ENCODE measurements at places on chromosomes 7 and 10.

DNA sequence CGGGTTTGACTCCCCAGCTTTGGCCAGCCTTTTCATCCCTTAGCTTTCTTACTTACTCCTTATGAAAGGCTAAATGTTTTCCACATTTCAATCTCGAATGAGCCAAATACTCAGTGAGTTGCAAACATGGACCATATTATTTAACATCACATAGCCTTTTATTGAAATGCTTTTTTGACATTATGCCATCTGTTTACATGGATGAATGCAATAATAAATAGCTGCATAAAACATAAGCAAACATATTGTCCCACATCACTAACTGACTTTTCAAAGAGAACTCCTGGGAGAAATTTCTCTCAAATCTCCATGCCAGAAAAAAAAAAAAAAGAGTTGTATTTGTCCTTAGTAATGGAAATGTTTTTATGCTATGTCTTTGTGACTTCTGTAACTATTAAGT lies 134.9 kb downstream of the LSMEM1 start:
- no peak for DNase-seq

- no peak for DNase-seq
Measured at GRCh38 chr7:22667562-22668239, 59.3 kb upstream of the IL6 start.

GRCh38 chr10:111724121-111724520 lies 459.4 kb downstream of the GPAM start:
- DNase-seq, result no peak

DNA sequence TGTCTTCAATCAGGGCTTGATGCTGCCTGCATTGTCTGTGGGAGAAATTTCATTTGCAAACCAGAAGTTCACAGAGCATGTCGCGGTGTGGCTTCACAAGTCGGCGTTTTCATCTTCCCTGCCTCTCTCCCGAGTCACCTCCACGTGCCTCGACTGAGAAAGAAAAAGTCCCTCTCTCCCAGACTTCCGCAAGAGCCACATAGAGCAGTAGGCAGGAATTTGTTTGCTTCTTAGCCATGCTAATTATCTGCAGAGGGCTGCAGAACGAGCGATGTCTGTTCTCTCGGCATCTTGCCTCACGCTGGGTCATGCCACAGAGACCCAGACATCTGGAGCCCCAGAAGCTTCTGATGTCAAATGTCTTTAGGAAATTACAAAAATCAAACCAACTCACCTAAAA lies 272.2 kb downstream of the TCF7L2 start:
- no peak for DNase-seq

GRCh38 chr7:139169816-139170215 lies 60.3 kb upstream of the ZC3HAV1 start:
- no peak for DNase-seq

DNA sequence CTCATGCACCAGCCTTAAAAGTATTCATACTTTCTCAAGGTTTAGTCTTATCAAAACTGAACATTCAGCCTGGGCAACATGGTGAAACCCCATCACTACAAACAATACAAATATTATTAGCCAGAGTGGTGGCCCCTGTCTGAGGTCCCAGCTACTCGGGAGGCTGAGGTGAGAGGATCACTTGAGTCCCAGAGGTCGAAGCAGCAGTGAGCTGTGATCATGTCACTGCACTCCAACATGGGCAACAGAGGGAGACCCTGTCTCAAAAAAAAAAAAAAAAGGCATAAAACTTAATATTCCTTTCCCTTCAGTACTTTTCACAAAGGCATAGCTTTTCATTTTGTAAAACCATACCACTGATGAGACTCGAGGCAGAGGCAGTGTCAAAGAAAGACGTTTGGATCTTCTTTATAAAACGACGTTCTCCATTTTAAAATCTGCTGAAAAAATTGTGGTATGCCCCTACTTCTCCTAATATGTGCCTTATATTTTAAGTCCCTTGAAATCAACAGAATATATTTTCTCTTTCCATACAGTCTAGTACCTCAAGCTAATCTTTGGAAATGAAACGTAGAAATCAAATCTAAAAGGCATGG lies 1.9 kb downstream of the NSUN6 start:
- no peak for DNase-seq

- DNase-seq, result no peak
Measured at GRCh38 chr7:42128703-42129102, 108.3 kb downstream of the GLI3 start.

GRCh38 chr7:30433506-30433905 lies 45.1 kb downstream of the NOD1 start:
- DNase-seq, result no peak

GRCh38 chr7:47536661-47537611 lies 45.0 kb downstream of the TNS3 start:
- peak; percentile 32 for DNase-seq

DNA sequence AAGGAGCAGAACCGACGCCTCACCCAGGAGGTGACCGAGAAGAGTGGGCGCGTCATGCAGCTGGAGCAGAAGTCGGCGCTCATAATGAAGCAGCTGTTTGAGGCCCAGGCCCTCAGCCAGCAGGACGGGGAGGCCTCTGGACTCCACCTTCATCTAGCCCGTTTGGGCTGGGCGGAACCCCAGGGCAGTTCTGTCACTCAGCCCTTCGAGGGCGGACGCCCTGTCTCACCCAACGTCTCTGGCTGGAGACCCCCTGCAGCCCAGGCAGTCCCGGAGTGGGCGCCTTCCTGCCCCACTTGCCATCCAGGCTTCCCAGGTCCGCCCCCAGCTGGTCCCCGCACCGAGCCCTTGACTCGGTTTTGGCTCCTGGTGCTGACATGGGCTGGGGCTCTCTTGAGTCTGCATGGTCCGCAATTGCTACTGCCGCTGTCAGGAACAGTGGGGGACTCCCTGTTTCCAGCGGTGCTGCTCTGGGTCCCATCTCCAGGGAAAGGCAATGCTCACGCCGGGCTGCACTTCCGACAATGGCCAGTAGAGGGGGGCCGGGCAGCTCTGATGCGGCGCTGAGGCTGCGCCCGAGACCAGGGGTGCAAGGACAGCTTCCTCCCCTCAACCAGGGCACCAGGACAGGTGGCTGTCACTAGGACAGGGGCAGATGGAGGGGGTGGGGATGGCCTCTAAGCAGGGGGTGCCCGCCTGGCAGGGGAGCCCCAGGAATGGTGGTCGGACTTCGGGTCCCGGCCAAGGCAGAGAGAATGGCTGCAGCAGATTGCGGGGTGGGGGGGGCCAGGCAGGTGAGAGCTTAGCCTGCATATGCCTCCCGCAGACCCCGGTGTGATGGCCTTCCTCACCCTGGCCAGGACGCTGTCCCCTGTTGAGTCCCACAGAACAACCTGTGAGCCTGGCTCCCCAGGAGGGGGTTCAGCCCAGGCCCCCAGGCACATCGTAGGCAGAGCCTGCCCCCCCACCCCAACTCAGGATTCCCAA lies 71.2 kb upstream of the KCTD7 start:
- DNase-seq, result peak; percentile 93

- DNase-seq, result no peak
Measured at GRCh38 chr7:371779-372545, 82.0 kb downstream of the FOXL3 start.

DNA sequence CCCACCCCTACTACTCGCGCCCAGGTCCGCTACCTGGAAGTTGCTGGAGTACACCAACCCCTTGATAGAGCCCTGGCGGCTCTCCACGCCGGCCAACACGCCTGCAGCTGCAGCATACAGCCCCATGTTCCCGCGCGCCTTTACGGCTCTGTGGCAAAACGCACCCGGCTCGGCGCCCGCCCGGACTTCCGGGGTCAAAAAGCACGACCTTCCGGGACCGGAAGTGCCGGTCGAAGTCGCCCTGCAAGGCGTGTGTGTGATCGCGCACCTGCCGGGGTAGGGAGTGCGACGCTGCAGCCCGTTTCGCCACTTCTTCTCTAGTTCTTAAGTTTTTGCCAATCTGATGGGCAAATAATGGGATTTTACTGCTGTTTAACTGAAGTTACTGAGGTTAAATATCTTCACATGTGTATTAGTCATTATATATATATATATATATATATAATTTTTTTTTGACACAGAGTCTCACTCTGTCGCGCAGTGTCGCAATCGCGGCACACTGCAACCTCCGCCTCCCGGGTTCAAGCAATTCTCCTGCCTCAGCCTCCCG lies at the start of gene NSUN5:
Gene NSUN5, minus strand, starts transcription at position 162 of the 550 bp plus-strand sequence. Its CDS starts 36 bp downstream, at position 126.
- peak; percentile 77 for DNase-seq

GRCh38 chr7:73828972-73829371 lies 1.8 kb upstream of the CLDN4 start:
- DNase-seq, result no peak

DNA sequence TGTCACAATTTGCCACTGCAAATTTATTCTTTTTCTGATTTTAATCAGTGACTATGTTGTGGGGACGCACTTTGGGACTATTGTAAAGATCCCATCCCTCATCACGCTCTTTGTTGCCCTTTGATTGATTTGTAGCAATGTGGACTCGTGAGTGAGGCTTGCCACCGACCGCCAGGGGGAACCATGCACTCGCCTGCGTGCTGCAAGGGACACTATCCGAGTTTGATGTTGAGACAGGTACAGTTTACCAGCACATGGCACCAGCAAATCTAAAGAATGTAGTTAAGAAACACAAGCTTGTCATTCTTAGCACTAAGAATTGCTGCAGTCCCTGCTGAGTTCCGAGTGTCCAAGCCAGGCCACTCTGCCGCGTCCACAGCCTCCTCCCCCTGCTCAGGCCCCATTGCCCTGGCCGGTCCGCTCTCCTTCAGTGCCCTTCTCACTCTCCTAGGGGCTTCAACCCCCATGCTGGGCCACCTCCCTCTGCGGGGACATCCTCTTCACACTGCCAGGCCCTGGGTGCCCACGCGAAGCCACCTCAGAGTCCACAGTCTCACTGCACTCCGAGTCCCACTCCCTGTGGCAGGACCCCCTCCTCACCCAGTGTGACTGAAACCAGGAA lies 2.0 kb upstream of the SFTPA2 start:
- peak; percentile 25 for DNase-seq

GRCh38 chr7:3429981-3430380 lies 128.9 kb downstream of the SDK1 start:
- no peak for DNase-seq

DNA sequence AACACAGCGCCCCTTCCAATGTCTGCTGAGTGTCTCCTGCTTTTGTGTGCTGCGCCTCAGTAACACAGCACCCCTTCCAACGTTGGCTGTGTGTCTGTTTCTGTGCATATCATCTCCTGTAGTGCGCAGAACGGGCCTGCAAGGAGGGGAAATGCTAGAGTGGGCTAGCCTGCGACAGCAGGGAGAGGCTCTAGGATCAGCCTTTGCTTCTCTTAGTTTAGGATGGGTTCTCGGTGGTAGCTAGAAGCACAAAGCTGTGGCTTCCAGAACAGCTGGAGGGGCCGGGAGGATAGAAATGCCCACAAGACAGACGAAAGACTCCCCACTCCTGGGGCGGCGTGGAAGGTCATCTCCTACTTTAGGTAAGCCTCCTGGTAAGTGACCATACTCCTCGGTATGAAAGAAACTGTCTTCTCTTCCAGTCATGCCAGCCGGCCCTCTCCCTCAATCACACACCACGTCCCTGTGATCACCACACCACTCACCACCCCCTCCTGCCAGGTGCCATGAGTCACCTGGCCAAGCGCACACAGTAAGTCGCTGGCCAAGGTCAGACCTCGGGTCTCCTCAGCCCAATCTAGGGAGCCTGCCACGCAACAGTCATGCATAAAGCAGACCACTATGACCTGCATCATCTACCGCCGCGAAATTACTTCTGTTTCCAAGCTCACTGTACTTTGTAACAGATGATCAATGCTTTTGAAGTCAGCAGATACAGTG lies 4.8 kb downstream of the PITRM1 start:
- no peak for DNase-seq

DNA sequence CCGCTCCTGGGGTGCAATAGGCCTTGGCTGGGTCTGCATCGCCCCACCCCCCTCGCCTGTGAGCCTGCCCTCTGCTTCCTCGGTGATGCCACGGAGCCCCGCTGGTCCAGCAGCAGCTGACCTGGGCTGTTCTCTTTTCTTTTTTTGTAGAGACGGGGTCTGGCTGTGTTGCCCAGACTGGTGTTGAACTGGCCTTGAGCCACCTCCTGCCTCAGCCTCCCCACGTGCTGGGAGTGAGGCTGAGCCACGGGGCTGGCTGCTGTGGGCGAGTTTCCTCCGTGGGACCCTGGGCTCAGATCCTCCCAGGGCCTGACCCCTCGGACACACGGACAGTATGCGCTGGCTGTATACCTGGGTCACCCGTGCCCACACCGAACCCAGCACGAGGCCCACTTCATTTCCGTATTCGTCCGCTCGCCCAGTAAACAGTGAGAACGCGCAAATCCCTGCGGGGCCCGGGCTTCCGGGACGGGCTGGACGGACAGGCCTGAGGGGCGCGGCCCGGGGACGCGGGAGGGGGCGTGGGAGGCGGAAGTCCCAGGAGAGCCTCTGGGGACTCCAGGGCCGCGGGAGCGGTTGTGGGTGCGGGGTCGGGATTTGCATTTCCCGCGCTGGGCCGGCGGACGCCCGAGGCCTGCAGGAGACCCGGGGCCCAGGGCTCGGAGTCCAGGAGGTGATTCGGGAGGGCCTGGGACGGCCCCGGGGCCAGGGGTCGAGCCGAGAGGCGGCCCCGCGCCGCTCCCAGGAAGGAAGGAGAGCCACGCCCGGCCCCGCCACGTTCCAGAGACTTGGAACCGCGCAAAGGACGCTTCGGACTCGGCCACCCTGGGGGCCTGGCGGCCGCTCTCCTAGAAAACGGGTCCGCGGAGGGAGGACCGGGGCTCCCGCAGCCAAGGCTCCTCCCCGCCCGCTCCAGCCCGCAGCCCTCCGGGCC lies 57.7 kb upstream of the DNAJB6 start:
- no peak for DNase-seq

- DNase-seq, result no peak
Measured at GRCh38 chr7:132777956-132778355, 201.7 kb upstream of the PLXNA4 start.

- no peak for DNase-seq
Measured at GRCh38 chr10:11505639-11506038, 105.8 kb downstream of the USP6NL start.

- no peak for DNase-seq
Measured at GRCh38 chr10:11189582-11190376, 172.1 kb downstream of the CELF2 start.

- DNase-seq, result no peak
Measured at GRCh38 chr7:70598976-70599375, 533.0 kb upstream of the GALNT17 start.

DNA sequence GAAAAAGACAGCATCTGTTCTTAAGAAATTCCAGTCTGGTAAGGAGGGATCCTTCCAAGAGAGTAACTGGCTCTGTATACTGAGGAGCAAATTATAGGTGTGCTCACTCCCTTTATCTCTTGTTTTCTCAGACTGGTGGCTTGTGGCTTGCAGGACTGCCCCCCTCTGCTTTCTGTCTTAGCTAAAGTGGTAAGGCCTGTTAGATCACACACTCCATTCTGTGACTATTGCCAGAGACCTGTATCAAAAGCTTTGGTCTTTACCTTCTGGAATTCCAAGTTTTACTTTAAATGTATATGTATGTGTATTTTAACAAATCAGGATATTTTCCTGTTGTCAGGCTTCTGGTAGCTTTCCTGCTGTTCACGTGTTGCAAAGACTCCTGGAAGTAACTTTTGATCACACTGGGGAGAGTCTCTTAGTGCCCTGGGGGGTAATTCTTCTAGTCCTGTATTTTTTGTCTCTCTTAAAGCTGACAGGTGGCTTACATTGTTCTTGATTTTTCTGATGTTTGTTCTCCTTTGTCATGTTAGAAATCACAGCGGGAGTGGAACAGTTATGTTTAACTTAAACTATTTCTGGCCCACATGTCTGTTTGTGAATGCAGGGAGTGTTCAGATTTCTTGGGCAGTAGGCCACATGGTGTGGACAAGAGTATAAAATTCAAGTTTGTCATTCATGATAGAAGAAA lies 99.0 kb downstream of the PLPP4 start:
- no peak for DNase-seq
